Karpas-422 (cell line): ENCODE measurements at places on chromosomes 3 and 15. TPM values are rescaled to one million over a fixed set of nuclear protein-coding genes. Genes with fewer than 3 reads are reported as not detected.
A peak's percentile ranks its signal among the peaks of the same experiment; 100 is the strongest.

BSN gene
- total RNA-seq: 0.37 and 0.61 TPM in 2 replicates

- H3K36me3 ChIP-seq: no peaks in the 10 kb centered on the region
- no peak overlapping the region for H3K4me3 ChIP-seq
- no peak overlapping the region for H3K27ac ChIP-seq
- no peaks in the 10 kb centered on the region for H3K4me1 ChIP-seq
Measured at GRCh38 chr3:189170559-189170958, 1.2 kb upstream of the TPRG1 start.

GRCh38 chr3:107973961-107974360 lies 116.9 kb downstream of the CD47 start:
- no peak overlapping the region for H3K4me3 ChIP-seq
- no peaks in the 10 kb centered on the region for H3K36me3 ChIP-seq

PXYLP1 gene
- 1.7 and 4.6 TPM in 2 replicates for total RNA-seq

NR1I2 gene
- total RNA-seq: 2.7 and 3.8 TPM in 2 replicates

DNA sequence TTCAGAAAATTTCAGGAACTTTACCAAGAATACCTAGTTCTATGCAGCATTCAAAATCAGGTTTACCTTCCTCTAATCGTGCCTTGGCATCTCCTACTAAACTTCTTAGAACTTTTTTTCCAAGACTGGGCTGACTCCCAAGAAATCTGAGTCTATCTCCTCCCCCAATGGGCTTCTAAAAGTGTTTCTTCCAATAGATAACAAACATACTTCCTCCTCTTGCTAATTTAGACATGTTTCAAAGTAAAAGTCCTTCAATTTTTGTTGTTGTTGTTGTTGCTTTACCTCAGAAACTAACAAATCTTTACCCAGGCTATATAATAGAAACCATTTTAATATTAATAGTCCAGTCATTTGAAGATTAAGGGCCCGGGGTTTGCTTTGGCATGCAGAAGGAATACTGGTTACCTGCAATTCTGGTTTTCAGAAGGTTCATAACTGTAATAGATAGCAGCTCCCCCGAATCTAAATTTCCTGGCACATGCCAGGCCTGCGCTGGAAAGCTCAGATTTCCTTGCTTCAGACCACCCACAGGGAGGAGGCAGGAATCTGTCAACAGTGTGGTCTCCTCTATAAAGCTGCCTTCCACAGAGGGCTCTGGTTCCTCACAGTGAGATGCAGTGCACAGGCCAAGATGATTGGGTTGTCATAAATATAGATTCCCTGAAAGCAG lies 188.7 kb downstream of the THRB start:
- no peak overlapping the region for H3K4me3 ChIP-seq
- H3K36me3 ChIP-seq: no peaks in the 10 kb centered on the region
- no peaks in the 10 kb centered on the region for H3K4me1 ChIP-seq
- no peak for DNase-seq
- no peak overlapping the region for H3K27ac ChIP-seq

- H3K36me3 ChIP-seq: no peaks in the 10 kb centered on the region
- H3K4me1 ChIP-seq: peaks cover 18% of the 10 kb centered on the region
- DNase-seq: no peak
- H3K27me3 ChIP-seq: no peaks in the 10 kb centered on the region
- H3K4me3 ChIP-seq: no peak overlapping the region
- no peak overlapping the region for H3K27ac ChIP-seq
Measured at GRCh38 chr3:23654571-23654970, 151.2 kb upstream of the UBE2E1 start.

DNA sequence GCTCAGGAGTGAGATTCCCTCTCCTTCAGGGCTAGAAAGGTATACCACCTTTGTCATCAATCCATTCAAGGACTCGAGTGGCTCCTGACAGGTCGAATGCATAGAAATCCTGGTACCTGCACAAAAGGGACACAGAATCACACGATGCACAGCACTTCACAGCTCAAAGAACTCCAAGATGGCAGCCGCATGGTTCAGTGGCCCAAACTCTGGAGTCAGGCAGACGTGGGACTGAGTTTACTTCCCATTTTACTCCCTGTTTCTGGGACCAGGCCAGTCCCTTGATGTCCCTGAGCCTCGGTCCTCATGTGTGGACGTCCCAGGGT lies 536 bp downstream of the WDR73 start:
- DNase-seq: peak; percentile 70
- H3K4me1 ChIP-seq: peaks cover 33% of the 10 kb centered on the region
- no peaks in the 10 kb centered on the region for H3K27me3 ChIP-seq
- peaks cover 22% of the 10 kb centered on the region for H3K36me3 ChIP-seq
- H3K4me3 ChIP-seq: peak overlapping the region; percentile 84

GRCh38 chr3:195467641-195468390 lies 25.0 kb upstream of the ACAP2 start:
- no peak overlapping the region for H3K27ac ChIP-seq
- H3K36me3 ChIP-seq: no peaks in the 10 kb centered on the region
- no peak overlapping the region for H3K4me3 ChIP-seq
- no peaks in the 10 kb centered on the region for H3K27me3 ChIP-seq
- DNase-seq: peak; percentile 38

- H3K4me1 ChIP-seq: no peaks in the 10 kb centered on the region
- no peak overlapping the region for H3K27ac ChIP-seq
- H3K4me3 ChIP-seq: no peak overlapping the region
- no peaks in the 10 kb centered on the region for H3K36me3 ChIP-seq
- no peaks in the 10 kb centered on the region for H3K27me3 ChIP-seq
Measured at GRCh38 chr15:73684581-73685455, 635 bp downstream of the CD276 start.

- no peak for DNase-seq
- no peak overlapping the region for H3K4me3 ChIP-seq
- no peaks in the 10 kb centered on the region for H3K36me3 ChIP-seq
Measured at GRCh38 chr3:197354568-197355001, 56.2 kb upstream of the DLG1 start.

NOX5 gene
- not detected in 2 replicates for total RNA-seq

MYL3 gene
- not detected in 2 replicates for total RNA-seq

DNA sequence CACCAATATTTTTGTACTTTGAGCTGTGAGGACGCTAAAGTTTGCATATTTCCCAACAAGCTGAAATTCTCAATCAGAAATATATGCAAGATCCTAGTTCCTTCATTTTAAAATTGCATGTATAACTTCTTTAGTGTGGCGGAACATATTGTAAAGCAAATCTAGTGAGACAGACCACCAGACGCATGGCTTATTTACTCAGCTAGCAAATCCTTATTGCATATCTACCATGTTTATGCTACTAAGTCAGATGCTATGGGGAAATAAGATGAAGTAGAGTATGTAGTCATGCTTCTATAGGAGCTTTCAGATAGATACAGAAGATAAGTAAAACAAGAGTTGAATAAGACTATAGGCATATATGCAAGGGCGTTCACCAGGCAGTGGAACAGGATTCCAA lies 62.0 kb downstream of the C3orf70 start:
- no peak overlapping the region for H3K27ac ChIP-seq
- H3K4me1 ChIP-seq: no peaks in the 10 kb centered on the region
- H3K4me3 ChIP-seq: no peak overlapping the region
- DNase-seq: no peak

DNA sequence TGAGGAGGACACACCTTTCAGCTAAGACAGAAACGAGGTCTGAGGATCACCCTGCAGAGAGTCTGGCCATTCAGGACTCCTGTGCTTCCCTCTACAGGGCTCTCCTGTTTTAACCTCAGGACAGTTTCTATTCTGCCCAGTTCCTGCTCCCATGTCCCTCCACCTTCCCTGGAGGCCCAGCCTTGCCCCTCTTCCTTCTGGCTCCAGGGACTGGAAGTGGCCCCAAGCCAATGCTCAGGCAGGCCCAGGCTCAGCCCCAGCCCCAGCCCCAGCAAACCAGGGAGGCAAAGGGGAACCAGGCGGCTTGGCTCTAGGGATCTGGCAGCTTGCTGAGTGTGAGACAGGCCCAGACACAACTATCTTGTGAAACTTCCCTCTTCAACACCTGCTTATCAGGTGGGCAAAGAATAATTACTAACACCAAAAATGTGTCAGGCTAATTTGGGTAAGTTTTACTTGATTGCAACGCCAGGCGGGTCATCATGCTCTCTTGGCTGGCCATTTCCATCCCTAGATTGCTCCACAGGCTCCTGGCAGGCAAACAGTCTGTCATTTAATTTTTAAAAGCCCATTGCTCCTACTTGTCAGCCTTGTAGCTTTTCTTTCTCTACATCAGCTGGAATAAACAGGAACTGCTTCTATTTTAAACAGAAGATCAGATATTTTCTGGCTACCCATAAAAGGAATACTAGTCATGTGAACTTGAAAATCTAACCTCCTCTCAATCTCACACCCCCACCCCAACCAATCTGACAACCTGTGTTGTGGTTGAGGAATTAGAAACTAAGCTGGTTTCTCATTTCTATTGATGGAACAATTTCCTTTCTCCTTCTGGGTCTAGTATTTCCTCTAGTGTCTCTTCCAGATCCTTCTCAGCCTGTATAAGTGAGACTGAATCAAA lies 33.5 kb downstream of the UPK1B start:
- no peaks in the 10 kb centered on the region for H3K27me3 ChIP-seq
- DNase-seq: no peak
- H3K4me1 ChIP-seq: no peaks in the 10 kb centered on the region
- H3K27ac ChIP-seq: no peak overlapping the region
- H3K36me3 ChIP-seq: 0 out of 2 replicates have a peak, but pooled peaks cover under 1% of the 10 kb centered on the region
- no peak overlapping the region for H3K4me3 ChIP-seq

DNA sequence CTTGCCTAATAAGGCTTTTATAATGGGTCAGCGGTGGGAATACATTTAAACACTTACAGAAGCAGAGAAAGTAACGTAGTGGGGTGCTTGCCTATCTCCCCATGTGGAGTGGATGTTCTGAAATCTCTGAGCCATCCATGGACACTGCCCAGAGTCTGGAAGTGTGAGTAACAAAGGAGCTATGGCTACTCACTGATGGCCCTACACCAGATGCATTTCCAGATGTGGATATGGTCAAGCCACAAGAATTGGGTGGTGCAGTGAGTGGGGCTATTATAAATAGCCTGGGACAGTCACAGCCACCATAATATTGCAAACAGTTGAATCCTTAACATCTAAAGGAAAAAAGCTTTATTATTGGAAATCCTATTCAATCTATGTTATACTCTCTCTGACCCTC lies 96.6 kb downstream of the CGNL1 start:
- H3K27me3 ChIP-seq: no peaks in the 10 kb centered on the region
- no peak overlapping the region for H3K4me3 ChIP-seq
- H3K36me3 ChIP-seq: no peaks in the 10 kb centered on the region
- H3K27ac ChIP-seq: no peak overlapping the region
- H3K4me1 ChIP-seq: no peaks in the 10 kb centered on the region; the same call in none of the 2 replicates

AGBL1 gene
- not detected in 2 replicates for total RNA-seq

DNA sequence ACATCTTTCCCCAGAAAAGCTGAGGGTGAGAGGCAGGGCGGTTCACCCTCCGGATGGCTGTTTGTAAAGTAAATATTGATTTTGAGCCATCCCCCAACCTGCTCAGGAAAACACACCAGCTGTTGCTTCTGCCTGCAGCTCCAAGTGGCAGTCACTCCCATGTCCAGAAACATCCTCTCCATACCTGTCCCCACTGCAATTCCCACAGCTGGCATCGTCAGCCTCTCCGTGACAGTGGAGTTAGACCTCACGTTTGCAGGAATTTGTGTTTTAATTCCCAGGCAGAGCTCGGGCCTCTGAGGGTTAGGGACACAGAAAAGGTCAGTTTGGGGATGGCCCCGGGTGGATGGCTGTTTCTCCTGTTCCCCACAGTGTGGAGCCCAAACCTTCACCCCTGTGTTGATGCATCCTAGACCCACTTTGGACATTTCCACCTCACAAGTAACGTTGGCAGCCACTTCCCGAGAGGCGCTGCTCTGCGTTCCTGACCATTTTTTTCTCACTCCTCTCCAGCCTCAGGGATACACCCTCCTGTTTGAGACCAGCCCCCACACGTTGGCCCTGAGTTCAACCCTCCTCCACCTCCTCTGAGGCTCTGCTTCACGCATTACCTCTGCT lies 11.8 kb upstream of the FAM174B start:
- no peak for DNase-seq
- no peak overlapping the region for H3K27ac ChIP-seq
- no peaks in the 10 kb centered on the region for H3K4me1 ChIP-seq
- H3K36me3 ChIP-seq: no peaks in the 10 kb centered on the region
- H3K4me3 ChIP-seq: no peak overlapping the region

DNA sequence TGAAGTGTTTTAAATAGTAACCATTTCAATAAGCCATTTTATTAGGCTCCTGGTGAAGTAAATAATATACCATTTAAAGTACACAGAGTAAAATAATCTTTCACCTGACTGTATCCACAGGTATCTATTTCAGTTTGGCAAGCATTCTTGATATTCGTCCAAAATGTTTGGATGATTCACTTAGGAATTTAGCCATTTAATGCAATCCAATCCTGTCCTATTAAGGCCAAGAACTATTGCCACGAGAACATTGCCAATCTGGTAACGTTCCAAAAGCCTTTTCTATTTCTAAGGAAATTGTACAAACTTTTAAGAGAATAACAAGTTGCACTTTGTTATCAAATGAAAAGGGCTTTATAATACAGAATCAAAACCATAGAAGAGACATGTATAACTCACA lies 209.8 kb upstream of the THRB start:
- DNase-seq: no peak
- H3K36me3 ChIP-seq: no peaks in the 10 kb centered on the region
- no peaks in the 10 kb centered on the region for H3K4me1 ChIP-seq

DNA sequence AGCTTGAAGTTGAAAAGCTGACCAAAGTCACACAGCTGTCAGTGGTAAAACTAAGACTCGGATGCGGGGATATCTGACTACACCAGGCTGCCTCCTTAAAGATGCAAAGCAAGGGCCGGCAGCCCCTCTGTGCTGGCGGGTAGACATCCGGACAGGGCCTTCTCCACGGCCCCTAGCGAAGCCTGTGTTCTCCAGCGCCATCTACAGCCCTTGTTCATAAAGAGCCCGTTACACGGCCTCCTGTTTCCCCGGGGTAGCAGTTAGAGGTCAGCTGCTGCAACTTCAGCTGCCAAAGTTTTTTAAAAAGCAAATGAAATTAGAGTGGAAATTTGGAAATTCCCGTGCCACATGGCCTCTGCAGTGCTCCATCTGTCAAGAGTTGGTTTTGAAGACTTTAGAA lies 383.0 kb downstream of the TBL1XR1 start:
- no peaks in the 10 kb centered on the region for H3K36me3 ChIP-seq
- no peaks in the 10 kb centered on the region for H3K27me3 ChIP-seq
- peak; percentile 79 for DNase-seq
- no peak overlapping the region for H3K27ac ChIP-seq

ALS2CL gene
- total RNA-seq: not detected in 2 replicates

KNG1 gene
- total RNA-seq: not detected in 2 replicates

GRCh38 chr3:136955813-136956212 lies 2.0 kb upstream of the IL20RB start:
- H3K27ac ChIP-seq: no peak overlapping the region
- peaks cover 11% of the 10 kb centered on the region for H3K4me1 ChIP-seq
- DNase-seq: no peak
- no peak overlapping the region for H3K4me3 ChIP-seq

TARS3 gene
- 11.0 and 12.4 TPM in 2 replicates for total RNA-seq

- H3K27me3 ChIP-seq: no peaks in the 10 kb centered on the region
- H3K36me3 ChIP-seq: no peaks in the 10 kb centered on the region
- no peak for DNase-seq
- H3K27ac ChIP-seq: no peak overlapping the region
- peaks cover 41% of the 10 kb centered on the region for H3K4me1 ChIP-seq
Measured at GRCh38 chr15:74768099-74768770, 13.6 kb upstream of the CSK start.
